ENCODE measurements at places on chromosomes 2 and 18. TPM values are rescaled to one million over a fixed set of nuclear protein-coding genes. Genes with fewer than 3 reads are reported as not detected.

GRCh38 chr2:76316691-76317090, 606.0 kb upstream of the GCFC2 start:
- no peak for DNase-seq
- H3K27ac ChIP-seq, result no peak overlapping the region
- no peaks in the 10 kb centered on the region for H3K27me3 ChIP-seq
- H3K4me3 ChIP-seq, result no peak overlapping the region
- no peaks in the 10 kb centered on the region for H3K4me1 ChIP-seq

DNA sequence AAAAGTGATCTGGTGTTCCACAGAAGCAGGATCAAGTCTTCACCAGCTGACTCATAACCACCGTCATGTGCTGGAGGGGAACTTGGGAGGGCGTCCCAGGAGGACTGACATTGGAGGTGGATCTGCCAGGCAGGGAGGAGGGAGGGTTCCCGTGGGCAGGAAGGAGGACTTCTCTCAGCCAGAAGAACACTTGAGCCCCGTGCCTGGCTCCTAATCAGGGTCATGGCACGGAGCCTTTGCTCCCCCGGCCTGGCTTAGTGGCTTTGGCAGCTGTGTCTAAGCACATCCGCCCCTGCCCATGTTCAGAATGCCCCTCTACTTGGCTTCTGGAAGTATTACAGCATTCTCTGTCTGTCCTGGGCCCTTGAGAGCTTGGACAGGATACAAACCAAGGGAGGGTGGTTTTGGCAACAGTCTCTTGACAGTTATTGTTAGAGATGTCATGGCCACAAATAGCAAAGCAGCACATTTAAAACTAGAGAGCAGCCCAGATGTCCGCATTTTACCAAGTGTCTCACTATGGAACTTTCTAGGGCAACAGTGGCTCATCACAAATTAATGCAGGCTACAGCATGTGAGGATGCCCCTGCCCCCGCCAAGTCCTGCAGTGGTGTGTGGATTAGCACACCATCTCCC, 11.5 kb downstream of the PPP1R7 start:
- peaks cover 14% of the 10 kb centered on the region for H3K36me3 ChIP-seq
- peak overlapping the region; percentile 25 for H3K27ac ChIP-seq
- H3K4me3 ChIP-seq, result no peak overlapping the region
- H3K4me1 ChIP-seq, result no peaks in the 10 kb centered on the region
- DNase-seq, result peak; percentile 61

GRCh38 chr2:131369954-131370353, 6.0 kb upstream of the RAB6D start:
- peaks cover 3% of the 10 kb centered on the region for H3K27me3 ChIP-seq
- no peaks in the 10 kb centered on the region for H3K36me3 ChIP-seq
- H3K4me3 ChIP-seq, result no peak overlapping the region
- no peak overlapping the region for H3K27ac ChIP-seq
- H3K4me1 ChIP-seq, result no peaks in the 10 kb centered on the region

GRCh38 chr18:56373601-56374000, 264.8 kb downstream of the TXNL1 start:
- peaks cover 13% of the 10 kb centered on the region for H3K4me1 ChIP-seq
- DNase-seq, result no peak
- H3K36me3 ChIP-seq, result no peaks in the 10 kb centered on the region
- no peak overlapping the region for H3K4me3 ChIP-seq

DNA sequence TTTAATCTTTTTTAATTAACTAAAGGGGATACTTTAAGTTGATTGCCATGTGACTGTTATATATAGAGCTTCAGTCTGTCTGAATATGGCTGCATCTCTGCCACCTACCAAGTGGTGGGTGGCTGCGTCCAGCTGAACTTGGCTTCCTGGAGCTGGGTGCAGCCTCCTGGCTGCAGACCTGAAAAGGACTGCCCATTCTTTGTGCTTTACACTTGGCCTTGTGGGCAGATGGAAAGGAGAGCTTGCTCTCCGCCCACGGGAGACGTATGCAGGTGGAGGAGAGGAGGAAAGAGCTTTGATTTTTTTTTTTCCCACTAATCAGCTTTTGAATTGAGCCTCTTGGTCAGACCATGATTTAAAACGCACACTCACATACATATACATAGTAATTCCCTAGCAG, 34.7 kb downstream of the NCK2 start:
- H3K4me1 ChIP-seq, result peaks cover 33% of the 10 kb centered on the region
- no peaks in the 10 kb centered on the region for H3K36me3 ChIP-seq
- no peak for DNase-seq
- no peaks in the 10 kb centered on the region for H3K27me3 ChIP-seq
- no peak overlapping the region for H3K27ac ChIP-seq

DNA sequence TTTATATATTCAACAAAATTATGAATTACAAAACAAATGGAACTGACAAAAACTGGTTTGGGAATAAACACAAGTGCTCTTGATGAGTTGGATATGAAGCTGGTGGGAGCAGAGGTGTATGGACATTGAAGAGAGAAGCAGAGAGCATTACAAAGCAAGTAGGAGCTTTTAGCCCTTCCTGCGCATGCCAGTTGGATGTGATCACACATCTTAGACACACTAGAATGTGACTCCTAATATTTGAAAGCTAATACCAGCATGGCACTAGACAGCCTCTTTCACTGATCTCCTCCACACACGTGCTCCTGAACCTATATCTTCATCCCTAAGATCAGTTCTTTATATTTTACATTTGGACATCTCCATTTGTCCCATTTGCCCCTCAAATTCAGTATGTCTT, 298.1 kb downstream of the MTX2 start:
- DNase-seq, result no peak
- no peaks in the 10 kb centered on the region for H3K27me3 ChIP-seq
- H3K36me3 ChIP-seq, result no peaks in the 10 kb centered on the region

Gene GALNT13
- 3.1 TPM for total RNA-seq

Gene CD207
- total RNA-seq, result 0.86 TPM

Measured in lung (tissue), 17 donors.